ENCODE measurements at places on chromosomes 16 and 17.

DNA sequence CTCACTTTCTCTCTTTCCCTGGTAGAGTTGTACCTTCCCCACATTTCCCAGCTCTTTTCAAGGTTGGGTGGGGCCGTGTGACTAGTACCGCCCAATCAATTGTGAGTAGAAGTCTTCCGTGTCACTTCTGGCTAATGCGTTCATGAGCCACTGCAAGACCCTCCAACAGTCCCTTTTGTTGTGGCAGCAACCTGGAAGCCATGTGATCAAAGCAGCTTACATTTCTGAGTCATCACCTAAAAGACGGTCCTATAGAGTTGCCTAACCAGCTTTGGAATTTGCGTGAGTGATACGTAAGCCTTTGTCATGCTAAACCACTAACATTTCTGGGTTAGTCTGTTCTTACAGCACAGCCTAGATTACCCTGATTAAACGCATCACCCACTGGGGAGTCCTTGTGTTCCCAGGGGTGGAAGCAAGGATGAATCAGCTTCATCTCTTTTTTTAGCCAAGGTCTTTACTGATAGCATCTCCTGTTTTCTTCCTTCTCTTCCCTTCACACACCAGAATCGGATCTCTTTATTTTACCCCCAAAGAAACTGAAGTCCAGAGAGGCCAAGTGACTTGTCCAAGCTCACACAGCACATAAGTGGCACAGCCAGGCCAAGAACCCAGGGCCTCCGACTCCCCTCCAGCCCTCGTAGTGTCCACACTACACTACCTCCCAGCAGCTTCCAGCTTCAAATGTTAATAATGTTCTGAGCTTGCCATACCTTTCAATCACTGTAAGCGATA, 366.3 kb upstream of the XYLT1 start:
- DNase-seq: no peak

GRCh38 chr17:67375716-67376115, 1.4 kb upstream of the PITPNC1 start:
- DNase-seq: no peak

DNA sequence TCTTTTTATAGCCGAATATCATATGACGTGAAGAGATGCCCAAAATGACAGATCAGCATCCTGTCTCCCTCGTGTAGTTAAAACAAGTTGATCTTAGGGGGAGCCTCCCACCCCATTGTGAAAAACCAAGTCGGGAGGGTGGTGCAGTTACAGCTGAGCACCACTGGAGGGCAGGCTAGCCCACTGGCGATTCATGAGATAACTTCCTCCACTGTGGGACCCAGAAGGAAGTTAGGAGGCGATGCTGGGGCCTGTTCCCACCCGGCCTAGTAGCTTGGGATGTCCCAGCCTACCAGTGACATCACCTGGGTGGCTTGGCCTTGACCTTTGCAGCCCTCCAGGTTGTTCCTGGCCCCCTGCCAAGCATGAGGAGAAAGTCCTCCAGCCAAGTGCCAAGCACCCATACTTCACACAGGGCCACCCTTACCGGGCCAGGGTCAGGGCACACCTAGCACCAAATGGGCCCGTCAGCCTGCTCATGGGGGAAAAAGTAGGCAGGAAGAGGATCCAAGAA, 8.1 kb upstream of the CPNE2 start:
- peak; percentile 13 for DNase-seq

DNA sequence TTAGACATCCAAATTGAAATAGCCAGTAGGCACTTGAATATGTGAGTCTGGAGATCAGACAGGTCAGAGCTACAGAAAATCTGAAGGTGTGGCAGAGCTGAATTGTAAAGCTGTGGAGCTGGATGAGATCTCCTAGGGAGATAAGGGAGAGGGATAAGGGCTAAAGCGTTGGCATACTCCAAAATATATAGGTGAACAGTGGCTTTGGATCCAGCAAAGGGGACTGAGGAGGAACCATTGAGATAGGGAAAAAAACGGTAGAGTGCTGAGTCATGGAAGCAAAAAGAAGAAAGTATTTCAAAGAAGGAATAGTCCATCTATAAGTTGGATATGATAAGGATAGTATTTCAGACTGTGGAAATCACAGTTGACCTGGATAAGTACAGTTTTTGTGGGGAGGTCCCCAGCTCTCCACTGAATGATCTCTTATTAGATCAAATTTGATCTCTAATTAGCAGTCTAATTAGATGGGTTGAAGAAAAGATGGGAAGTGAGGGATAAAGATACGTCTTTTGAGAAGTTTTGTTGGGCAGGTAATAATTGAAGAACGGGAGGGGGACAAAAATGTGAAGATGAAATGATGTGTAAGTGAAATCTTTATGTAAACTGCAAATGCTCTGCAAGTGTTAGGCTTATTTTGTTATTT, 587 bp upstream of the DBF4B start:
- no peak for DNase-seq

GRCh38 chr17:55561973-55562495, 50.8 kb upstream of the SMIM36 start:
- no peak for DNase-seq

- DNase-seq: peak; percentile 92
Observed at GRCh38 chr16:27202923-27203506, 311 bp upstream of the KDM8 start.

GRCh38 chr17:73742948-73743381, 98.7 kb upstream of the SDK2 start:
- no peak for DNase-seq

All from NCI-H526 treated with DMSO at 0.1 percent for 48 hours (cell line).